ENCODE measurements at places on chromosomes 2 and 18. TPM values are rescaled to one million over a fixed set of nuclear protein-coding genes. Genes with fewer than 3 reads are reported as not detected.

GRCh38 chr18:66235206-66235605, 368.7 kb downstream of the CDH19 start:
- no peak overlapping the region for H3K27ac ChIP-seq
- H3K4me1 ChIP-seq = no peaks in the 10 kb centered on the region
- H3K4me3 ChIP-seq = no peak overlapping the region
- H3K36me3 ChIP-seq = no peaks in the 10 kb centered on the region
- no peak for DNase-seq

- DNase-seq = no peak
- H3K36me3 ChIP-seq = no peaks in the 10 kb centered on the region
- H3K4me1 ChIP-seq = peaks cover 3% of the 10 kb centered on the region
- H3K27ac ChIP-seq = no peak overlapping the region
These were observed 88.9 kb upstream of the RBBP8 start for GRCh38 chr18:22844190-22844589.

- no peaks in the 10 kb centered on the region for H3K27me3 ChIP-seq
- H3K27ac ChIP-seq = no peak overlapping the region
- DNase-seq = no peak
- no peaks in the 10 kb centered on the region for H3K36me3 ChIP-seq
- no peak overlapping the region for H3K4me3 ChIP-seq
- 0 out of 2 replicates have a peak, but pooled peaks cover 4% of the 10 kb centered on the region for H3K4me1 ChIP-seq
These were observed 341.4 kb downstream of the LPIN1 start for GRCh38 chr2:12087671-12088380.

GRCh38 chr2:10266133-10266620, 36.5 kb upstream of the HPCAL1 start:
- H3K27me3 ChIP-seq = no peaks in the 10 kb centered on the region
- peaks cover 7% of the 10 kb centered on the region for H3K4me1 ChIP-seq
- no peak overlapping the region for H3K4me3 ChIP-seq

- no peaks in the 10 kb centered on the region for H3K4me1 ChIP-seq
- no peak overlapping the region for H3K27ac ChIP-seq
- no peak for DNase-seq
- no peaks in the 10 kb centered on the region for H3K36me3 ChIP-seq
These were observed 91.3 kb downstream of the DPP4 start for GRCh38 chr2:161982548-161983330.

DNA sequence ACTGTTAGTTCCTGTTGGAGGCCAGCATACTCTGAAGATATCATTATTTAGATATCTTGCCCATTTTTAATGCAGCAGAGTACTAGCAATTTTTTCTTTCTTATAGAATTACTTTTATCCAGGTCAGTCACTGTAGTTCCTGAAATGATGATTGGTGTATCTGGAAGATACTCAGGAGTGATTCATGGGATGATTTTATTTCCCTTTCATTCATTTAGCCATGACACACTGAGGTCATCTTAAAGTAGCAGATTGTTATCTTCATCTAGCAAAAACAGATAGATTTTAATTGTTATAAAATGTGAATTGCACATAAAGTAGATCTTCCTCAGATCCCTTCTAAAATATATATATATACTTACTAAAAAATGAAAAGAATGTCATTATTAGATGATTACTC, 109.1 kb downstream of the PIK3C3 start:
- H3K27ac ChIP-seq = no peak overlapping the region
- H3K27me3 ChIP-seq = no peaks in the 10 kb centered on the region
- no peaks in the 10 kb centered on the region for H3K4me1 ChIP-seq
- no peak overlapping the region for H3K4me3 ChIP-seq
- H3K36me3 ChIP-seq = peaks cover 62% of the 10 kb centered on the region

DNA sequence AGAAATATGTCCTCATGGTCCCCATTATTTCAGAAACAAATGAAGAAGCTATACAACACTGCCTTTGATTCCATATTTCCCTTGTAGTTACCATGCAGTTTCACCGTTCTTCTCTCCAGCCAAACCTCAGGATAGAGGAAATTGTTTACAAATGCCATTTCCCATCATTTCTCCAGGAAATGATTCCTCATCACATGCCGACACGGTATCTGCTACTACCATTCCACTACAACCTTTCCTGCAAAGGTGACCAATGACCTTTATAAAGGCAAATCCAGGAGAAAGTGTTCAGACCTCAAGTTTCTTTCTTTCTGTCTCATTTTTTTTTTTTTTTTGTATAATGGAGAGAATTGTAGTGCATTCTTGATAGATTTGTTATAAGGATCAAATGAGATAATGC, 460.8 kb upstream of the CDH20 start:
- no peak overlapping the region for H3K27ac ChIP-seq
- no peaks in the 10 kb centered on the region for H3K36me3 ChIP-seq
- no peaks in the 10 kb centered on the region for H3K4me1 ChIP-seq
- no peak overlapping the region for H3K4me3 ChIP-seq
- H3K27me3 ChIP-seq = no peaks in the 10 kb centered on the region

GRCh38 chr2:45614330-45614729, 3.3 kb upstream of the SRBD1 start:
- H3K36me3 ChIP-seq = no peaks in the 10 kb centered on the region
- DNase-seq = no peak
- H3K27me3 ChIP-seq = no peaks in the 10 kb centered on the region
- no peak overlapping the region for H3K27ac ChIP-seq
- no peak overlapping the region for H3K4me3 ChIP-seq
- peaks cover 12% of the 10 kb centered on the region for H3K4me1 ChIP-seq

DNA sequence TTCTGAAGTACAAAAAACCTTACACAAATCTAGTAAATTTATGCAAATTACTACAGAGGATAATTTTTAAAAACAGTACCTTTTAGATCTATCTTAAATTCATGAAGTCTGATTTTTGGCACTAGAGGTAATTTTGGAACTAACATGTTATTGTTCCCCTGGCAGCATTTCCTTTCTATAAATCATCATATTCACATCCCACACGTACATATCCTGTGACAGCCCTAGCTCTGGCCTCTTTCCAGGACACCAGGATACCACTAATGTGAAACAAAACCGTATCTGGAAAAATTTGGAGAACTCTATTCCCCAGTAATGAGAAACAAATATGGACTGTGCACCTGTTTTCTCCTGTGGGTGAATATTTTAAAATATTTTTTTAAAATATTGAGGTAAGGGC, 14.0 kb upstream of the BIRC6 start:
- H3K4me3 ChIP-seq = no peak overlapping the region
- H3K4me1 ChIP-seq = no peaks in the 10 kb centered on the region

DNA sequence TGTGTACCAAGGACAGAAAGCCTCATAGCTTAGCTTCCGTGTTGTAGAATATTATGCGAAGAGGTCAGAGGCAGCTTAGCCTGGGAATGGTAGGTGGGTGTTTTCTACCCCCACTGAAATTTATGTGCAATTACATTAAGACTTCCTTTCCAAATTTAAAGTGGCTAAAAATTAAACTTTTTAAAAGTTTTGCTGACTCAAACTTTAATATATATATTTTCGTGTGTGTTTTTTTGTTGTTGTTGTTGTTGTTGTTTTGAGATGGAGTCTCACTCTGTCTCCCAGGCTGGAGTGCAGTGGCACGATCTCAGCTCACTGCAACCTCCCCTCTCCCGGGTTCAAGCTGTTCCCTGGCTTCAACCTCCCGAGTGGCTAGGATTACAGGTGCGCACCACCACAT, 4.3 kb upstream of the RAB1A start:
- DNase-seq = no peak
- H3K36me3 ChIP-seq = no peaks in the 10 kb centered on the region
- peaks cover 3% of the 10 kb centered on the region for H3K4me1 ChIP-seq
- H3K27me3 ChIP-seq = no peaks in the 10 kb centered on the region

ATIC gene
- 128 TPM for polyA plus RNA-seq

STPG4 gene
- polyA plus RNA-seq = 0.20 TPM

PDE1A gene
- 0.08 TPM for polyA plus RNA-seq
